Endothelial cell of umbilical vein (primary cell): ENCODE measurements at places on chromosomes 3 and 15.

DNA sequence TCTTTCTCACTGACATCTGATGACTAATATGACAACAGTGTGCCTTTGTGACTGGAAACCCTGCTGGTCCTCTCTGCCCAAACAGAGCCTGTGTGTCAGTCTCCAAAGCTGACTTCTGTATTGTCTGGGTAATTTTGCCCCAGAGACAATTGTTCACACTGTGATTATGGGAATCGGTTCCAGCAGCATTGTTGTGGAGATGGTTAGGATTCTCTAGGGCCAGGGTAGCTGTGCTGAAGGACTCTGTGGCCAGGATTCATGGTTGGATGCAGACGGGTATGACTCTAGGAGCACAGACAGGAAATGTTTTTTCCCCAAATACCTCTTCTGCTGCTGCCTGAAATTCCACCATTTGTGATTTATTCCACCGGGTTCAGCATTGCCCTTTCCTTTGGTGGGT lies 57.5 kb upstream of the ITGA11 start:
- no peak for DNase-seq

GRCh38 chr3:23036728-23037127 lies 166.4 kb upstream of the UBE2E2 start:
- no peak for DNase-seq

- no peak for DNase-seq
Observed at GRCh38 chr3:13301286-13301987, 118.7 kb downstream of the NUP210 start.

- DNase-seq = no peak
Observed at GRCh38 chr3:97917813-97918536, 54.3 kb downstream of the RIOX2 start.

DNA sequence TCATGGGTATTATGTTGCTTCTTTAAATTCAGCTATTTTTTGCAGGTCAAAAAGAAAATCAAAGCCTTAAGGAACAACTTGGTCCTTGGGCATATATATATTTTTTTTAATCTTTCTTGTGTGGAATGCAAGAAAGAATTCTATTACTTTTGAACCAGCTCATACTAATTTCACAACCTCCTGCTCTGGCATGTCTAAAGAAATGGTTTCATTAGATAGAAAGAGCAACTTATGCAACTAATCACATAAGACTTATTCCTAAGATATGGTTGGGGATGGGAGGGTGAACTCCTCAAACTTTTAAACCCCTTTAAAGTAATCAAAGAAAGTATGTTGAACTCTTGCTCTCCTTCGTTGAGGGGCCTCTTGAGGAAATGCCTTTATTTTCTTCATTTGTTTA lies 114.9 kb downstream of the GMNC start:
- no peak for DNase-seq

DNA sequence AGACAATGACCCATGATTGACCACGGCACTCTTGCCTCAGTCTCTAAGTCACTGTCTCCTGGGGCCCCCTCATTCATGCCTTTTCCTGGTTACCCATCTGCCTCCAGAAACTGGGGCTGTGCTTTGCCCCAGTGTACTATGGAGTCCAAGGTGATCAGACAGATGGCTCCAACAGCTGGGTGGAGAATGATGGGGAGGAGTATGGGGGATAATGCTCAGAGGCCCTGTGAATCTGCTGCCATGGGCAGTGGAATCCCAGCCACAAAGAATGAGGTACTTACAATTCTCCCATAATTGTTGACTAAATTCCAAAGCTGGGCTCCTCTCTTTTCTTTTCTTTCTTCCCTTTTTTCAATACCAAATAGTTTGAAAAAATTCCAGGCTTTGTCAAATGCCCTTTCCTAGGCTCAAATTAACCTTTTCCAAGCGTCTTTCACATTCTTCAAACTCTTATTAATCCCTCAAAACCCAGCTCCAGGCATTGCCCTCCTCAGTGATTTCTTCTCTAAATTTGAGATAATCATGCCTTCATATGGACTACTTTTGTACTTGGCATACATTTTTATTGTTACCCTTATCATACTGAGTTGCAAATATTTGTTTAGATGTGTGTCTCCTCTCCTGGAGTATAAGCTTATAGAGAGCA lies 148.5 kb upstream of the ICE2 start:
- DNase-seq = no peak

DNA sequence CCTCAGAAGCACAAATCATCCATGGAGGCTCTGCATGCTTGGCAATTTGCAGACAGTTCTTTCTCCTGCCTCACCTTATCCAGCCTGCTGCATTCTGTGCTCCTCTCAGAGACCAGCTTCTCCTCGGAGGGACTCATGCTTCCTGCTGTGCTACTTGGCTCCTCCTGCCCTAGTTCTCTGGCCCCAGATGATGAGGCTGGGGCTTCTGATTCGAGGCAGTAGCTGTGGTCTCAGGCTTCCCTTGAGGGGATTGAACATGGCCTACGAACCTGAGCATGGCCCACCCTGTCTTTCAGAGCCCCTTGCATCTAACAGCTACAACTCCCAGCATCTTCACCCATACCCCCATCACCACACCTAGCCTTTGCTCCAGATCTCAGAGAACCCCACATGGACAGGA lies 6.7 kb downstream of the VIPR1 start:
- DNase-seq = no peak

- DNase-seq = no peak
Observed at GRCh38 chr15:31239409-31239808, 87.2 kb upstream of the KLF13 start.

GRCh38 chr15:48112242-48112641 lies 8.5 kb upstream of the SLC24A5 start:
- peak; percentile 49 for DNase-seq

DNA sequence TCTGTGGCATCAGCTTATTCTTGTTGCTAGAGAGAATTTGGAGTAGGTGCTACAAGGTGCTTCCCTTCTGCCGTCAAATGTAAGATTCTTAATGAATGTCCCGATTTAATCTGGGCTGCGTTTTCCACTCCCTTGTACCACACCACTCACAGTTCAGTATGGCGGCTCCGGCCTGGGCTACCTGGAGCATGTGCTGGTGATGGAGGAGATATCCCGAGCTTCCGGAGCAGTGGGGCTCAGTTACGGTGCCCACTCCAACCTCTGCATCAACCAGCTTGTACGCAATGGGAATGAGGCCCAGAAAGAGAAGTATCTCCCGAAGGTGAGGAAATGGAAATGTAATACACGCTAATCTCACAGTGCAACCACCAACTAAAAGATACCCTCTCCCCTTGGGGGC lies 4.9 kb downstream of the IVD start:
- DNase-seq = no peak

- no peak for DNase-seq
Observed at GRCh38 chr3:157078811-157079185, 81.1 kb downstream of the CCNL1 start.

DNA sequence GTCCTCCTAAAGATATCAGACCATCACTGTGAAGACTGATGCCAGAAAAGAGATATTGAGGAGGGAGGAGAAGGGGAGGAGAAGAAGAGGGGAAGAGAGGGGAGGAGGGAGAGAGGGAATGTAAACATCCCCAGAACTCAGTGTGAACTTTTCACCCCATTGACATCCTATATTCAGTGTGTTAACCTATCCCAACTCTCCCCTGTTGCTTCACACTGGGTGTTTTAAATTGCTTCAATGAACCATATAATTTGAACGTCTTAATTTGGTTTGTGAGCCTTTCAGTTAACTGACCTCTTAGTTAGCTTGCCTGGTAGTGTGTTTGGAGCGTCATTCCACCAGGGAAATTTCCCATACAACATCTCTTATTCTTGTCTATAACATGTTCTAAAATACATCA lies 29.8 kb upstream of the PTPRG start:
- no peak for DNase-seq

DNA sequence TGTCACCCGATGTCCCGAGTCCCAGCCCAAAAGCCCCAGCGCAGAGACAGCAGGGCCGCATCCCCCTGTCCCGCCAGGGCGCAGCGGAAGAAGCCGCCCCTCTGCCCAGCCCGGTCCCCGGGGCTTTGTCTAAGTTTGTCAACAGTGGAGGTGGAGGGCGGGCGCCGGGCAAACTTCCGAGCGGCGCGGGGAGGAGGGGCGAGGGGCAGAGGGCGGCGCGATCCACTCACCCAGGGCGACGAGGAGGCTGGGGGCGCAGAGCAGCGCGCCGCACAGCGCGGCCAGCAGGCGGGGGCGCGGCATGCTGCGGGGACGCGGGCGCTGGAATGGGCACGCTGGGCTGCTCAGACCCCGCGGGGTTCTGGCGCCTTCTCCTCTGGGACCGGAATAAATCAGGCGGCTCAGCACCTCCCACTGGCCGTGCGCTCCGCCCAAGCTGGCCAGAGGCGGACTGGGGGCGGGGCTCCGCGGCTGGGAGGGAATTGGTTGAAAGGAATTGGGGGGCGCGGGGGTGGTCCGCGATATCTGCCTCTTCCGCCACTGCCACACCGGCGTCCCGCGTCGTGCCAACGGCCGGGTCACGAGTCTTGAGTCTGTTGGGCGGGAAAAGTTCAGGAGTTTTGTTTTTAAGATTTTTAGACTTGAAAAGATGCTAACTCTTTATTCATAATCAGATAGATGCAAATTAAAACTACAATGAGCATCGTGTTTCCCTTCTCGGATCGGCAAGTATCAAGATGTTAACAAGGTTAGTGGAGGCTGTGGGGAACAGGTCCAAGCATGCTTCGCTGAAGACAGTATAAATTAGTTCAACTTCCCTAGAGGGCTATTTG lies at the start of gene MFGE8:
Gene MFGE8 (minus strand): TSS at position 363 of the 833 bp plus-strand sequence. CDS start 60 bp downstream, at position 303.
- peak; percentile 70 for DNase-seq

DNA sequence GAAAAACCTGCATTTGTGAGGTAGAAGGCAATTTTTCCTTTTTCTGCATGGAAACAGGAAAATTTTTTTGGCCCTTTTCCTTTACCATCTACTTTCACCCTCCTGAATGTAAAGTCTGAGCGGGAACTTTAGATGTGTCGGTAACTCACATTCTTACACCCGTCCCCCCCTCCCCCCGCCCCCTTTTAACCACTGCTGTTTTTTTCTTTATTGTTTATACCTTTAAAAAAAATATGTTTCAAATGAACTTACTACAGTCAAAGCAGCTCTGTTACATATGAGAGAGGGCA lies 487 bp upstream of the HES1 start:
- DNase-seq = no peak

DNA sequence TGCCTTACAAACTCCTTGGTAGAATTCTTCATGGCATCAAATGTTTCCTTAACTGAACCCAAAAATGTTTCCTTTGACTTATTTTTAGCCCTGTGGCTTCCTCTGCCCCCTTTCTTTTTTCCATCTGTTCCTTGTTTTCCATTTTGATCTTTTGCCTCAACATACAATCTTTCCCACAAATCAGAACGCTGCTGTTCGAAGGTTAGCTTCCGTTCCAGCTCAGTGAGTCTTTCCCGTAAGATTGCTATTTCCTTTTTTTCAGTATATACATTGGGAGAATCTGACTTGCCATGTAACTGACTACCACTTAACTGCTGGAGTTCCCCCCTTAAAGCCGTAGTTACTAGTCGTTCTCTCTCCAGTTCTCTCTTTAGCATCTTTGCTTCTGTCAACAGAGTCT lies 41.2 kb downstream of the PIGB start:
- DNase-seq = peak; percentile 83

DNA sequence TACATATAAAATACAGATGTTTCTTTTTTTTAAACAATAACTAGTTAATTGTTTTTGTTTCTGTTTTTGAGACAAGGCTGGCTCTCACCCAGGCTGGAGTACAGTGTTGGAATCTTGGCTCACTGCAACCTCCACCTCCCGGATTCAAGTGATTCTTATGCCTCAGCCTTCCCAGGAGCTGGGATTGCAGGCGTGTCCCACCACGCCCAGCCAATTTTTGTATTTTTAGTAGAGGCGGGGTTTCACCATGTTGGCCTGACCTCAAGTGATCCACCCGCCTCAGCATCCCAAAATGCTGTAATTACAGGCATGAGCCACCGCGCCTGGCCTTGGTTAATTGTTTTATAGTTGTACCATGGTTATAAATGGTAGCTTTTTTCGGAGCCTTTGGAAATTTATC lies 72.3 kb downstream of the PIAS1 start:
- DNase-seq = no peak

DNA sequence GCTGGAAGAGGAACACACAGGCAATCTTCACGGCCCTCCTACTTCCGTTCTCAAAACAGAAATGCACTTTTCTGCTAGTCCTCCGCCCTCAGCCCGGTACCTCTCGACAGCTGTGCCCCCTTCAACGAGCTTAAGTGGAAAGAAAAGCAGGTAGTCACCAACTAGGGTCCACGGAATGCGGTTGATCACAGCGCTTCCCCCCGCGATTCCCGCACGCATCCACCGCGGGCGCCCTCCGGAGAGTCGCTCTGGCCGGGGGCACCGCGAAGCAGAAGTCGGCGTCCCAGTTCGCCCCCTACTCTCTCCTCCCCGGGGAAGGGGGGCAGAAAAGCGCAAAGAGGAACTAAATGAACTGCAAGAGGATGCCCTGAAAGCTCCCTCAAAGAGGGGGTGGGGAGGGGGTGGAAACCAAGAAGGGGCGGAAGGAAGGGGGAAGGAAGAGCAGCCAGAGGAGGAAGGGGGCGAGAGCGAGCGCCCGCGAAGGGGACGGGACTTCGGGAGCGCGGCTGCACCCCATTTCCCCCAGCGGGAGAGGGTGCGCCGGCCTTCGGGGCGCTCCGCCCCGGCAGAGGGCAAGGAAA lies 738 bp downstream of the ACAP2 start:
- DNase-seq = peak; percentile 47
